IMR-90 (cell line): ENCODE measurements at places on chromosomes 11 and 22. TPM values are rescaled to one million over a fixed set of nuclear protein-coding genes. Genes with fewer than 3 reads are reported as not detected.
A peak's percentile ranks its signal among the peaks of the same experiment; 100 is the strongest.

DNA sequence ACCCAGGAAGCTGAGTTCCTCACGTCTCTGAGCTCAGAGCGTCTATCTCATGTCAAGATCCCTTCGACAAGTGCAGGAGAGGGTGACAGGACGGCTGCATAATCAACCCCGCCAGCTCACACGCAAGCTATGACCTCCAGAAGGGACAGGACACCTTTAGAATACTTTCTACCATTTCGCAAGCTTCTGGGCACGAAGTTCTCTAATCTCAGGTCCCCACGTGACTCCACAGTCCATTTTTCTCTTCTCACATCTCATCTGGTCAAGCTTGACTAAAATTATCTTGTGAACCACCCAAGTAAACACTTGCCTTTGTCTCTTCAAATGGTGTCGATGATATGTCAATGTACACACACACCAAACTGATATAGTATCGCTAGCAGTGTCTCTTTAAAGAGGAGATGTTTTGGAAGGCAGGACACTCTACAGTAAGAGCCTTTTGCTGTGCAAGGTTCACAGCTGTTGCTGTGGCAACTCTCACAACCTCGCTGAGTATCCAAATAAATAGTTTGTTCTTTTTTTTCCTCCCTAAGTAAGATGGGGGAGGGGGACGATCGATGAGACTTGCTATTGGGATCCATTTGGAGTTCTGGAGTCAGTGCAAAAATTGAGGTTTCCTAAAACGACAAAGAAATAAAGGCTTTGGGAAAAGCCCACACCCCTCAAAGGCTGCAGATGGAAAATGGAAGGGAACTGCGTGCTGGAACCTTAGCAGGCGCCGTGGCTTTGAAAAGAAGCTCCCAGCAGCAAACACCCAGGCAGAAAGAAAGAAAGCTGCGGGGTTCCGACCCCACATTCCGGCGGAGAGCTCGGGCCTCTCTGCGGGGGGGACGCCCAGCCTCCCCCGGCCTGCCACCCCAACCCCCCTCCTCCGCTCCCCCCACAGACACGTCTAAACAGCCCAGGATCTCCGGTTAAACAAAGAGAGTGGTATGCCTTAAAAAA lies 215.4 kb upstream of the UBASH3B start:
- DNase-seq = peak; percentile 45

DNA sequence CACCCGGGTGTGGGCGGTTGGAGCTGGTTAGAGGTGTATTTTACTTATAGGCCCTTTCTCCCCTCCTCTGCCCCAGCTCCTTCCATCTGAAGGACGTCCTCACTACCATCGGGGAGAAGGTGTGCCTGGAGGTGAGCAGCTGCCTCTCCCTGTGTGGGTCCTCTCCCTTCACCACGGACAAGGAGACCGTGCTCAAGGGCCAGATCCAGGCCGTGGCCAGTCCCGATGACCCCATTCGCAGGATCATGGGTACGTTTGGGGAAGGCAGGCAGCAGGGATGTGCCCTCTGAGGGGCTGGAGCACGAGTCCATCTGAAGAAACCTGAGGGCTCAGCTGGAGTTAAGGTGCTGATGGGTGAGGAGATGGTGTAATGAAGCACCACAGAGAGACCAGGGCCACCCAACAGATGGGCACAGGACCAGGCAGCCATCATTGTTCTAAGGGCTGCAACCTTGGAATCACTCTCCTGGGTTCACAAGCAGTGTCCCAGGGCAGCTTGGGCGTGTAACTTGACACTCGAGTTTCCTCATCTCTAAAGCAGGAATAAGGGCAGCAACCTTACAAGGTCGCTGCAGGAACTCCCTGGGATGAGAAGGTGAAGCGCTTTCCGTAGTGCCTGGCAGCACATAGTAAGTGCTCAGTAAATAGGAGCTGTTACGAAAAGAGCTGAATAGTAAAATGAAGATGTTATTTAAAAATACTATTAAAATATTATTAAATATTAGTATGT lies 29.4 kb downstream of the TCP11L1 start:
- no peak for DNase-seq

GRCh38 chr22:45544588-45545170 lies 42.0 kb downstream of the FBLN1 start:
- peak; percentile 35 for DNase-seq

CADM1 gene
- 62.2 and 77.1 TPM in 2 replicates for total RNA-seq

DNA sequence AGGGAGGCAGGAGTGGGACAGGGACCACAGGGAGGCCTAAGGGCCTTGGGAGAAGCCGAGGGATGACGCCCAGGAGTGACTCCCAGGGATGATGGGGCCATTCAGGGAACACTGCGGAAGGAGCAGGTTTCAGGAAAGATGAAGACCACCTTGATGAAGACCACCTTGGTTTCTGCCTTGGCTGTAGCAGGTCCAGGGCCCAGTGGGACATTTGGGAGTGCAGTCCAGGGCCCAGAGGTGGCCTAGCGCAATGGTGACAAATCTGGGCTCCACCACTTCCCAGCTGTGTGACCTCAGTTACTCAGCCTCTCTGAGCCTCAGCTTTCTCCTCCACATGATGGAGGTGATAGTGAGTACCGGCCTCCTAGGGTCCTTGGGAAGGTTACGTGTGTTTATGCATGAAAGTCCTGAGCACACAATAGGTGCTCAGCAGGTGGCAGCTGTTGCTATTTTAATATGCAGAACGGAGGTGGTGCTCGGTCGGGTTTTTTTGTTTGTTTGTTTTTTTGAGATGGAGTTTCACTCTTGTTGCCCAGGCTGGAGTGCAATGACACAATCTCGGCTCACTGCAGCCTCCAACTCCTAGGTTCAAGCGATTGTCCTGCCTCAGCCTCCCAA lies 770 bp downstream of the TSGA10IP start:
- no peak for DNase-seq

FAM180B gene
- total RNA-seq = not detected in 2 replicates

GRCh38 chr11:34632105-34632791 lies 11.4 kb downstream of the EHF start:
- DNase-seq = no peak

ZNRF3 gene
- 1.4 TPM in 2 replicates for total RNA-seq

DNA sequence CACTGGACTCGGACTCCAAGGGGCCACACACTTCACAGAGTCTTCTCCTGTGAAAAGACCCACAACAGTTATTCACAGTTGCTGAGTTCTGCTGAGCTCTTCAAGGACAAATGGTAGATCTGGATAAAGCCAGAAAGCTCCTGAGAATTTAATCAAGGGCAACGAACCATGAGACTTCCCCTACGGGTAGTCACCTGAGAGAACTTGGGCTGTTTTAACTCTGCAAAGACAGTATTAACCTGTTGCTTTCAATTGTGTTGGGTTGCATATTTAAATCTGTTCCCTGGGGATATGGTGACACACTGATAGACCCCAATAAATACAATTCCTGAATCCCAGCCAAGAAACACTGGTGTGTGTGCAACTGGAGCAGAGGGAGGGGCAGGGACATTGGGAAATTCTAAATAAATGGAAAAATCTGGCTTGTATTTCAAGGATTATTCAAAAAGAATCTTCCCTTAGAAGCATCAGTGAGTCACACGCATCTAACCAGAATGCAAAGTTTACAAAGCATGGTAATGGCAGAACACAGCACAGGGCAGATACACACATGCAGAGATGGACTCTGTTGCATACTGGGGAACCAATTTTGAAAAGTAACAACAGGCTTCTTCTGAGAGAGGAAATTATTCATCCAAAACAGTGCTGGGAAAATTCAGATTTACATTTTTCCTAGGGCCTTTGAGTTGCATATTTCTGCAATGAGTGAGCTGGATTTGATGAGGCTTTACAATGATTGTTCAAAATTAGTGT lies 4.0 kb downstream of the KCNJ1 start:
- peak; percentile 79 for DNase-seq

- DNase-seq = peak; percentile 17
Measured at GRCh38 chr11:94597896-94598295, 30.7 kb downstream of the PIWIL4 start.

LRRC56 gene
- 0.28 and 0.36 TPM in 2 replicates for total RNA-seq

DNA sequence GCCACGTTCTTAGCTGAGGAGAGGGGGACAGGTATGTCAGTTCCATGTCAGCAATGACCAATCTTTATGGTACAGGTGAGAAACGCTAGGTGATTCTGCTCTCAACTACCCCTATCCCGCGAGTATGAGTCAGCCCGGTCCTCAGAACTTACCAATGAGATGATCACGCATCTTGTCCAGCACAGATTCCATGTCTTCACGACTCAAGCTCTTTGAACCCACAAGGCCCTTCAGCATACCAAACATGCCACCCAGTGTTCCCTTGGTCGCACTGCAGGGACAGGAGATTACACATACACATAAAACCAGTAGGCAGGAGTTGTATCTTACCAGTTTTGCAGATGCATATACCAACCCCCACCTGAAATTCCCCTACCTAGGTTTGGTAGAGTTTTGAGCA lies 2.9 kb downstream of the SRPRA start:
- peak; percentile 11 for DNase-seq

DNA sequence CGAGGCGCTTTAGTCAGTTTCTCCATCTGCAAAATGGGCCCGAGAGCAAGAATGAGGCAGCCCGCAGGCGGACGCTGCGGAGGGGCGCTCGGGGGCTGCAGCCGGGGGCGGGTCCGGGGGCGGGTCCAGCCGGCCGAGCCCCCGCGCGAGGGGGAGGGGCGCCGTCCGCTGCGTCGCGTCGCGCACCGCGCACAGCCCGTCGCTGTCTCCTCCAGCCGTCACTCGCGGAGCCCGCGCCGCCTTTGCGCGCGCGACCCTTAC lies 282 bp downstream of the PC start:
- DNase-seq = no peak

- DNase-seq = no peak
Measured at GRCh38 chr11:76448506-76448905, 3.7 kb downstream of the EMSY start.

GRCh38 chr11:61413496-61413895 lies 16.3 kb downstream of the CPSF7 start:
- DNase-seq = peak; percentile 41

GRCh38 chr11:59259867-59260475 lies 47.2 kb upstream of the MPEG1 start:
- DNase-seq = no peak
